ENCODE measurements at places on chromosomes 6 and 20. TPM values are rescaled to one million over a fixed set of nuclear protein-coding genes. Genes with fewer than 3 reads are reported as not detected.

Gene RIPOR2
- total RNA-seq: 0.28 TPM

Gene MCM9
- 9.8 TPM for total RNA-seq

Gene TPBG
- 4.9 TPM for total RNA-seq

Gene HLA-DQB1
- not detected for total RNA-seq

Gene ULBP3
- total RNA-seq: 9.2 TPM

Gene HFE
- total RNA-seq: 2.4 TPM

Gene HLA-DRB5
- total RNA-seq: 0.19 TPM

Gene BHLHE23
- total RNA-seq: not detected

Gene SLC22A3
- total RNA-seq: 0.09 TPM

Gene AKAP7
- total RNA-seq: 1.6 TPM

Gene CDSN
- total RNA-seq: under 0.01 TPM

Gene OOEP
- total RNA-seq: not detected

Gene TBXT
- not detected for total RNA-seq

Gene PBOV1
- not detected for total RNA-seq

Gene THBS2
- total RNA-seq: 260 TPM

Gene ATP6V1G2
- 0.36 TPM for total RNA-seq

Gene F13A1
- not detected for total RNA-seq

Gene SIRPB2
- total RNA-seq: 0.47 TPM

Gene CPXM1
- total RNA-seq: not detected

Gene SCUBE3
- total RNA-seq: 0.75 TPM

Gene CALHM5
- 8.5 TPM for total RNA-seq

Gene TP53TG5
- total RNA-seq: not detected

Gene GRM4
- total RNA-seq: 0.09 TPM
